Body of pancreas (tissue), 4 donors: ENCODE measurements at places on chromosomes 1 and 21.

DNA sequence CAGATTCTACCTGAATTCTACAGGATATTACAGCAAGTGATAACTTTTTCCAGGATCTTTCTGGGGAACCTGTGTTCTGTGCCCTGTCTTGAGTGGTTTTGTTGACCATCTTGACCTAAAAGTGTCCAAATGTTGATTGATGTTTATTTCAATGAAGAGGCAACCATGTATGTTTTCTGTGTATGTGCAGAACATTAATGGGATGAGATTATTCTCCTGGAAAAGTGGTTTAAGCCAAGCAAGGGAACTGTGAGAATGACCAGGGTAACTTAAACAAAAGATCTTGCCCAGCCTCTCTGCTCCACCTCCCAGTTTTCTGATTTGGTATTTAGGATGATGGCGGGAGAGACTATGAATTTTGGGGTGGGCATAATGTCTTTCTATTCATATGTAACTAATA lies 1.0 kb upstream of the SAMD13 start:
- no peak for DNase-seq

DNA sequence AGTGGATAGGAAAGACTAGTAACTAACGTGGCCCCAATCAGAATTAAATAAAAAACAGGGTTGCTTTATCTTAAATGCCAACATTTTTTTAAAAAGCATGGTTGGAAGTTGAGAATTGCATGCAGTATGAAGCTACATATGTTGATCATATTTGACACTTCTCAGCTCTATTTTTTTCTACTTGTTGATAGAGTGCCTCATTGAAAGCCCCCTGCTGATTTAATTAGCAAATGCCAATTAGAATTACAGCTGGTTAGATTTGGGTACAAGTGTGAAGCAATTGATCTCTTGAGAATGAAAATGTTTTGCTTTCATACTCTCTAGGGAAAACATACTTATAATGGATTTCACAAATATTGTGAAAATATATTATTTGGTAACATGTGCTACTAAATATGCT lies 40.5 kb downstream of the CHD1L start:
- DNase-seq, result no peak

- no peak for DNase-seq
These were observed 293.5 kb downstream of the MRPL39 start for GRCh38 chr21:25313829-25314228.

GRCh38 chr1:7931446-7931812 lies 9.2 kb downstream of the TNFRSF9 start:
- DNase-seq, result no peak
